ENCODE measurements at places on chromosomes 1 and 21.

DNA sequence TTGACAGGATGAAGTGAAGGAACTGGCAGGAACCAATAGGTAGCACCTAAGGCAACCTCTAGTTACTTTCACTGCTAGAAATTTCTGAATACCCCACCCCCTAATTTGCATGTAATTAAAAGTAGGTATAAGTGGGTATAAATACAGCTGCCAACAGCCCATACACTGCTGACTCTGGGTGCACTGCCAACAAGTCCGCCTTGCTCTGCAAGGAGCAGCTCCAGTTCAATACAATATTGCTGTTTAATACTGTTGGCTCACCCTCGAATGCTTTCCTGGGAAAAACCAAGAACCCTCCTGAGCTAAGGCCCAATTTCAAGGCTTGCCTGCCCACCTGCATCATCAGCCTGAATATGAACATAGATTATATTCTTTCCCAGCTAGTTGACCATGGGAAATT, 981.9 kb downstream of the ADGRL2 start:
- DNase-seq, result no peak

DNA sequence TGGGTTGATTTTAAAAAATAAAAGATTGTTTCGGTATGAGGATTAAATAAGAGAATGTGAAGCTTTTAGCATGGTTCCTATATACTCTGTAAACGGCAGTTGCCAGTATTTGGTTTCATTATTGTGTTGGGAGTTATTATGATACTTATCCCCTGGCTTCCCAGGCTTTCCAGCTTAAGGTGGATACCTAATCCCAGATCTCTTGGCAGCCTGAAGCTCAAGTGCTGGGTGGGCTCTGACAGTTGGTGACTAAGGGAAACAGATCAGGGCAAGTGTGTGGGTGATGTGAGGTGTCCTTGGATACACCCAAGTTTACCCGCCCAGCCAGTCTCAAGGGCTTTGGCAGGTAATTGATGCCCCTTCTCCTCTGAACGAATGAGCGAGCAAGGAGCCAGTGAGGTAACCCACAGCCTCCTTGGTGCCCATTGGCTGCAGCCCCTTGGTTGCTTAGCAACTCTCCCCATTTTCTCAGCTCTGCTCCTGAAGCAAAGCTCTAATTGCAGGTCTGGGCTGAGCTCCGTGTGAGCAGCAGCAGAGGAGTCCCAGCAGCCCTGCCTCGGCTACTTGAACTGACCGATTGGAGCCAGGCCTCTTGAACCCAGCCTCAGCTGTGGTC, 6.1 kb downstream of the IPO13 start:
- DNase-seq, result no peak

GRCh38 chr1:52926864-52927211, 238 bp upstream of the SCP2 start:
- DNase-seq, result no peak

DNA sequence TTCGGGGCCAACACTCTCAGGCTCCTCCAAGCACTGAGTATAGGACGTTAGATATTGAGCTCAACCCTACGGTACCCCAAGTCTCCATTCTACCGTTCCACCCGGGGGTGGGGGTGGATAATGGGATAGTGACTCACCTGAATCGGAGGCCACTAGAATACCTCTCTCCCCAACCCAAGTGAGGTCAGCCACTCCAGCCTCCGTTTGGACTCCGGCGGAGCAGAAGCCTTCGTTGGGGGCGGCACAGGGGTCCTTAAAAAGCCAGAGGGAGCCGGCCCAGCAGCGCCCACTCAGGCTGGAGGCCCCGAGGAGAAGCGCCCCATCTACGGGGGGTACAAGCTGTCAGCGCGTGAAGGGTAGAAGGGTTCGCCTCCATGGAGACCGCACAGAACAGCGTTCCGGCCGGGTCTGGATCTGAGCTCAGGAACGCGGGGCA, 556 bp downstream of the WDR77 start:
- no peak for DNase-seq

GRCh38 chr1:51792864-51793263, 85.7 kb downstream of the NRDC start:
- DNase-seq, result peak; percentile 35

GRCh38 chr1:246460406-246460805, 46.7 kb downstream of the SMYD3 start:
- no peak for DNase-seq

DNA sequence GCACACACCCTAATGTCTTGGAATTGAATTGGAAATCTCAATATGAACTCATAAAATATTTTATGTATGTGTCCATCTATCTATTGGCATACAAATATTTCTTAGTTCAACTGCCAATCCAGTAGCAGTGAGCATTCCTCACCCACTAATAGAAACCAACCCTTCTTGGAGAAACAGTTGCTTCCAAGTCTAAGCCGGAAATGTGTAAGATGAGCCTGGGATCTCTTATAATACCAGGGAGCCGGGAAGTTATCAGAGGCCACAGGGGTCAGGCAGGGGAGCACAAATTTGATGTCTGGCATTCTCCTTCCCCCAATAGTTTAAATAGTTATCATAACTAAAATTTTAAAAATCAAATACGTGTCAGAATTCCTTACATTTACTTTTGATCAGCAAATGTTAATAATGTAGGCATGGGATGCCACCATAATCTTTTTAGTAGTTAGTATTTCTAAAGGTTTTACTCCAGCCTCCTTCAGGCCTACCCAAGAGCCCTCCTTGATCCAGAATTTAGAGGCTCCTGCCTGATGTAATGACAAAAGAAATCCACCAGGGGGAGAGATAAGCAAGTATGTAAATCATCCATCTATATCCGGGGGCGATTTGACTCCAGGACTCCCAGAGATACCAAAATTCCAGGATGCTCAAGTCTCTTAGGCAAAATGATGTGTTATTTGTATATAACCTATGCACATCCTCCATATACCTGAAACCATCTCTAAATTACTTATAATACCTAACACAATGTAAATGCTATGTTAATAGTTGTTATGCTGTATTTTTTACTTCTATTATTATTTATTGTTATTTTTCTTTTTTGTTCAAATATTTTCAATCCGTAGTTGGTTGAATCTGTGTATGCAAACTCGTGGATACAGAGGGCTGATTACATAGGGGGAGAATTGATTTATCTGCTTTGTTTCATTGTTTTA, 218.7 kb upstream of the COA6 start:
- peak; percentile 50 for DNase-seq

GRCh38 chr1:8599646-8600212, 217.7 kb downstream of the RERE start:
- DNase-seq, result no peak

DNA sequence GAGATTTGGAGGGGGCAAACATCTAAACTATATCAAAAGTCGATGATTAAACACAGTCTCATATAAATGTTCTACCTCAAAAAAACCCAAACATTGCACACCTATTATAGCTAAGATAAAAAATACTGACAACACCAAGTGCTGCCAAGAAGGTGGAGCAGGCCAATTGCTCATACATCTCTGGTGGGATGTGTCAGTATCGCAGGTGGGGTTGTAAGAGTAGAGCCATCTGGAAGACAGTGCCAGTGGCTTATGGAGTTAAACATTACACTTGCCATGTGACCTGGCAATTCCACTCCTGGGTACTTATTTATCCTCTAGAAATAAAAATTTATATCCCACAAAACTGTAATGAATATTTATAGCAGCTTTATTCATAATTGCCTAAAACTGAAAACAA, 213.4 kb downstream of the DISC1 start:
- DNase-seq, result peak; percentile 37

DNA sequence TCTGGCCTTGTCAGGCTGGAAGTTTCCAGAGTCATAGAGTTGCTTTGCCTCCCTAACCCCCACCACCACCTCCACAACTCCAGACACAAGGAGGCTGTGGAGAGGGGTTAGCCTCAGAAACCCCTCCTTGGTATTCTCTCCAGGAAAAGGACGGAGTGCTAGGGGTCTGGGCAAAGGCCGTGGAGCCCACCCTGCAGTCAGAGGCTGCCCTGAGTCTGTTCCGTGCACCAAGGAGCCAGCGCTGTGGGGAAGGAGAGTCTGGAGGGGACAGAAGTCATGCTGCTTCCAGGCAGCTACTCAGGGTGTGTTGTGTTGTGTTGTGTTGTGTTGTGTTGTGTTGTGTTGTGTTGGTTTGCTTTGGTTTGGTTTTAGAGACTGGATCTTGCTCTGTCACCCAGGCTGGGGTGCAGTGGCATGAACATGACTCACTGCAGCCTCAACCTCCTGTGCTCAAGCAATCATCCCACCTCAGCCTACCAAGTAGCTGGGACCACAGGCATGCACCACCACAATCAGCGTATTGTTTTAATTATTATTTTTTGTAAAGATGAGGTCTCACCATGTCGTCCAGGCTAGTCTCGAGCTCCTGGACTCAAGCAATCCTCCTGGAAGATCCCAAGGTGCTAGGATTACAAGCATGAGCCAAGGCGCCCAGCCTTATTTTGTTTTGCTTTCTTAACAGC, 122.2 kb upstream of the TMEM51 start:
- DNase-seq, result no peak

DNA sequence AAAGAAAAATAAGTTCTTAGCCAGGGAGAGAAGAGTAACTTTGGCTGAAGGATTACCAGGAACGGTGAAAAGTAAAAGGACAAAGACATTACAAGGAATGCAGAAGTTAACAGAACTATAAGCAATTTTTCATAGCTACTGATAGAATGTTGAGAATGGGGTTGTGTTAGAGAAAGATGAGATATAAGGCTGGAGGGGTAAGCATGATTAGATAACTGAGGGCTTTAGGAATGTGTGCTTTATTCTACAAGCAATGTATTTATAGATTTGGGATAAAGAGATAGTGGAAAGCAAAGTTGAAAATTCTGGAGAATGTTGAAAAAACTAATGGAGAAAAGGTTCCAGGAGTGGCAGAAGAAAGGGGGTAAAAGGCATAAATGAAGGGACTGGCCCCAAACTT, 65.4 kb upstream of the PTCH2 start:
- DNase-seq, result no peak

DNA sequence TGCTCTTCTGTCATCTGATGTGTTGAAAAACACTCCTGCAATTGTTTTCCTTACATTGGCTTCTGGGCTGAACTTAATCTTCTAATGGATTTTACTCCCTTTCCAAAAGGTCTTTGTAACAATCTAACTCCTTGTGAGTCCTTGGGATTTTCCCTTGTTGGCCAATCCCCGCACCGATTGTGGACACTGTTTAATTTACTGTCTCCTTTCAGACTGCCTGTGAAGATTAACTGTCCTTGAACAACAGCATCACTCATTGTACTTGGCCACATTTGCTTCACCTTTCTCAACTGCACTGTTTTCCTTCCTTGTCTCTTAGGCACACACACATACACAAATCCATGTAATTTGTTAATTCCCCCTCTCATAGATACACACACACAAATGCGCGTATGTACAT, 120.4 kb downstream of the SPATA46 start:
- DNase-seq, result no peak

DNA sequence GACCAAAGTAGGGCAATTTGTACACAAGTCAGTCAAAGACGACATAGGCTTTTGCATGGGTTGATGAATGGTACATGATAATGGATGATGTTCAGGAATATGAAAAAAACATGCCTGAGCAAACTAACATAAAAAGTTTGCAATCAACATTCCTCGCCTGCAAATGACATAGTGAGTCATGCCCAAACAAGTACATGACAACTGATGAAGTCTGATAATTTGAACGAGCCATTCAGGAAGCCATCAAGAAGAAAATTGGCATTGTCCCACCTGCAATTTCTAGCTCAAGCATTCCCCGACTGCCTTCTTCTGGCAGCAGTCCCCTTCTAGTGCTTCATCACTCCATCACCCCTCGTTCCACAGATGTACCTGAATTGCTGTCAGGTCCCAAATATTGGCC, 118.4 kb upstream of the NR5A2 start:
- DNase-seq, result no peak

DNA sequence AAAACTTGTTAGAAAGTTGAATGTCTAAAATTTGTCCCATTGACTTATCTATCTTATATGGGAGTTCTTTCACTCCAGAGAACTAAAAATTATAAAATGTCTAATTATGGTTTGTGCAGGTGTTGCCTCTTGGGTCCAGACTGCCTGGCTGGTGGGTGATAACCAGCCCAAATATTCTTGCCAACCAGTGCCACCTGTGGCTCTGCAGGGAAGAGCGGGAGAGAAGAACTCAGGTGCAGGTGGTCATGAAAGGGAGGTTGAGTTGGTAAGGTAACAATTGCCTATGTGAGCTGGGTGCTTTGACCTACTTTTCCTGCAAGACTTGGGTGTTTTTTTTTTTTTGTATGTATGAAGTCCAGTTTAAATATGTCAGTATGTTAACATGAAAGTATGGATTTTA, 10.2 kb downstream of the RPS6KC1 start:
- DNase-seq, result no peak

DNA sequence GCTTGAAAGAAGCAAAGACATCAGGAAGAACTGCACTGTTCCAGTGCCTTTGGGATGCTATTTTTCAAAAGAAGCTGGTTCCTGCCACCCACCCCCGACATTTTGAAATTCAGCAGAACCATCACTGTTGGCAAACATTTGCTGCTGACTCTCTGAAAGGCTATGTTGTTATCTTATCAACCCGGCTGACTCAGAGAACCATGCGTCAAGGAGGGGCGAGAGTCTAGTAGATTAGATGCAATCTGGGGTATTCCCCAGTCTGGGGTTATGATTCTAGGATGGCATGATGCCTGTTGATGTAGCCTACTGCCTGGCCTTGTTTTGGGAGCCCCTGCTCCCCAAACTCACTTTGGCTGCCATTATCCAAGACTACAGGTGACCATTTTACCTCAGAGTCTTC, 267.8 kb upstream of the RUNX1 start:
- no peak for DNase-seq

DNA sequence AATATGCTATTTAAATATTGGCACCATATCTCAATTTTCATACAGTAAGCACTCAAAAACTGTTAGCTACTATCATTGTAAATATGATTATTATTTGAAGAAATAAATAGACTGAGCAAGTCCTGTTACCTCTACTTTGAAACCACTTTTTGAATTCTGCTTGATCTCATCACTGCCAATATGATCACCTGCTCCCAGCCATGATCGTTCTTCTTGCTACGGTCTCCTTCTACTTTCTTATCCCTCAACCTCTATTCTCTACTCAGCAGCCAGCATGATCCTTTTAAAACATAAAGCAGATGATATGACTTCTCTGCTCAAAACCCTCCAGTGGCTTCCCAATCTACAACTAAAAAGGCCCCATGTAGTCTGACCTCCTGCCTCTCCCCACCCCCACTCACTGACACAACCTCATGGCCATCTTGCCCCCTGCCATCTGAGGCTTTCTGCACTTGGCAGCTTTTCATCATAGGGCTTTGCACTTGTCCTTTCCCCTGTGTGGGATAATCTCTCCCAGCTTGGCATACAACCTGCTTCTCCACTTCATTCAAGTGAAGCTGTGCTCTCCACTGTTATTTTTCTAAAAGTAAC, 27.2 kb downstream of the CD34 start:
- no peak for DNase-seq

DNA sequence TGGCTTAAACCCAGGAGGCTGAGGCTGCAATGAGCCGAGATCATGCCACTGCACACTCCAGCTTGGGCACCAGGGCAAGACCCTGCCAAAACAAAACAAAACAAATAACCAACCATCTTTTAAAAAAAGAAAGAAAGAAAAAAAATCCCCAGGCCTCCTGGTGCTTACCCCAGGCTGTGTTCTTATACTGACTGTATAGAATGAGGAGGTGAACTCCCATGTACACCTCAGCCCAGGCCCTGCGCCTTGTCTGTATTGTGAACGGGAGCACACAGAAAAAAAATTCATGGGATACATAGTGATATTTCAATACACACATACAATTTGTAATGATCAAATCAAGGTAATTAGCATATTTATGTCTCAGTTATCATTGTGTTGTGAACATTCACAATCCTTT, 14.1 kb downstream of the RPL5 start:
- no peak for DNase-seq

Measured in kidney epithelial cell (primary cell).